Stimulated activated CD4-positive, alpha-beta T cell treated with anti-CD3 and anti-CD28 coated beads, Interleukin-1b, Interleukin-23, amount 100 ng/mL, for 1 hour (primary cell): ENCODE measurements at places on chromosomes 1 and 21.
A peak's percentile ranks its signal among the peaks of the same experiment; 100 is the strongest.

DNA sequence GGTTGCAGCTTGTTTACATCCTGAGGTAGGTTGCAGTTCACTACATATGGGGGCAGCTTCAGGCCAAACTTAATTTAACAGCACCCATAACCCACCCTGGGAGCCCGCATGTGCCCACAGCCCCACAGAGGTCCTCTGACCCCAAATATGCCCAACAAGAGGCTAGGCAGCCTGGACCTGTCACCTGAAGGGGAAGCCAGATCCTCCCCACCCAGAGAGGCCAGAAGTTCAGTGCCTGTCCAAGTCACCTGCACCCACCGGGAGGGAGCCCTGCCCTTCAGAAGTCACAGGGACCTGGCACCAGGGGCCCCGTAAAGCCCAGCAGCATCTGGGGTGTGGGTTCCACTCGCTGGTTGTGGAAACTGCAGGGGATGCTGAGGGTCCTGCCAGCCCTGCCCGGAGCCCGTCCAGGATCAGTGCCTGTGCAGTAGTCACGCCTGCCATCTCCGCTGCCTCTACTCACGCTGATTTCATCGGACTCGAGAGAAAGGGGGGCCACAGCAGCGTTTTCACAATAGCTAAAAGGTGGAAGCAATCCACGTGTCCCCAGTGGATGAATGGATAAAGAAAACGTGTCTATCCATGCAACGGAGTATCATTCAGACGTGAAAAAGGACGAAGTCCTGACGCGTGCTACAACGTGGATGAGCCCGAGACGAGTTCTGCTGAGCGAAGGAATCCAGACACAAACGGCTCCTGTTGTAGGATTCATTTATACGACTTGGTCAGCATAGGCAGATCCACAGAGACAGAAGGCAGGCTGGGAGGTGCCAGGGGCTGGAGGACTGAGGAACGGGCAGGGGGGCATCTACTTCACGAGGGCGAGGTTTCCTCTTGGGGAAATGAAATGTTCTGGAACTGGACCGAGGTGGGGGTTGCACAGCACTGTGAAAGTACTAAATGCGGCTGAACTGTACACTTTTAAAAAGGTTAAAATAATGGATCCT lies 33.9 kb upstream of the COL6A2 start:
- DNase-seq, result no peak

DNA sequence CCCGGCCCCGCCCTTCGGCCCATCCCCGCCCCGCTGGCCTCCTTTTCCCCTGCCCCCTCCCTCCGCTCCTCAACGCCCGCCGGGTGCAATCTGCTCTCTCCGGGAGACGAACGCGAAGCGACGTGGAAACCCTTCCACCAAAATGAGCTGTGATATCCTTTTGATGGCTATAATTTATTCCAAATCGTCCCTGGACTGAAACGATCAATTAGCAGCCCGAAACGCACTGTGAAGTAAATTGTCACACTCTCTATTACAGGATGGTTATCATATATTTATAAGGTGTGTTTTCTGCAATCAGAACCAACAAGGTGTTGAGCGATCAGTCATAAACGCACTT lies 134.6 kb upstream of the BARHL2 start:
- no peak for DNase-seq

- no peak for DNase-seq
These were observed 2.6 kb downstream of the IRF2BP2 start for GRCh38 chr1:234607109-234608024.

DNA sequence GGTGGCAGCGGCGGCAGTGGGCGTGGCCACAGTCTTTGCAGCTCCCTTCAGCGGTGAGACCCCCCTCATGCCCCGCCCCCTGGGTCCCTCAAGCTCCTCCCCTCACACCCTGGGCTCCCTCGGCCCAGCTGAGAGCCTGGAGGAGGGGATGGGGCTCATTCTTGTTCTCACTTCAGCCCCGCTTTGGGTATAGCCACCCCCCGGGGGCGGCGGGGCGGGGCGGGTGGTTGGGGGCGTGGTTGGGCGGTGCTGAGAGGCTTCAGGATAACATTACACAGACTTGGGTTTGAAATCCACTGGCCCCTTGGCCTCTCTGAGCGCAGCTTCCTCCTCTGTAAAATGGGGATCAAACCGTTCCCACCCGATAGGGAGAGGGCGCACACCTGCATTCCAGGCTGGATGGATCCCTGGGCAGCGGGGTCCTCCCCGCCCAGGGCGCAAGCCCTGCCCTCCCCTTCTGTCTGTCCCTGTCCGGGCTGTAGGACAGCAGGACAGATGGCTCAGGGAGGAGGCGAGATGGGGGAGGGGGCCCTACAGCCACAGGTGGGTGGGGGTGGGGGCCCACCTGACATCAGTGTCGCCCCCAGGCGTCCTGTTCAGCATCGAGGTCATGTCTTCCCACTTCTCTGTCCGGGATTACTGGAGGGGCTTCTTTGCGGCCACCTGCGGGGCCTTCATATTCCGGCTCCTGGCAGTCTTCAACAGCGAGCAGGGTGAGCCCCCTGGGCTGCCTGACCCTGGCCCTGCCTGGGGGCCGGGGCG lies 5.1 kb downstream of the CLCNKA start:
- peak; percentile 42 for DNase-seq

DNA sequence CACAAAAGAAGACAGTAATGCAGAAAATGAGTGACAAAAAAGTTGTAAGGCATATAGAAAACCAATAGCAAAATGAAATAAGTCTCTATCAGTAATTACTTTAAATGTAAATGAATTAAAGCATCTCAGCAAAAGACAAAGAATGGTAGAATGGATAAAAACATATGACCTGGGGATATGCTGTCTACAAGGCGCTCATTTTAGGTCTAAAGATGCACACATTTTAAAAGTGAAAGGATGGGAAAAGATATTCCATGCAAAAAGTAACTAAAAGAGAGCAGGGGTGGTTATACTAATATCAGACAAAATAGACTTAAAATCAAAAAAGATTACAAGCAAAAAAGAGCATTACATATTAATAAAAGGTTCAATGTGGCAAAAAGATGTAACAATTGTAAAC lies 41.2 kb downstream of the SPATA6 start:
- no peak for DNase-seq

DNA sequence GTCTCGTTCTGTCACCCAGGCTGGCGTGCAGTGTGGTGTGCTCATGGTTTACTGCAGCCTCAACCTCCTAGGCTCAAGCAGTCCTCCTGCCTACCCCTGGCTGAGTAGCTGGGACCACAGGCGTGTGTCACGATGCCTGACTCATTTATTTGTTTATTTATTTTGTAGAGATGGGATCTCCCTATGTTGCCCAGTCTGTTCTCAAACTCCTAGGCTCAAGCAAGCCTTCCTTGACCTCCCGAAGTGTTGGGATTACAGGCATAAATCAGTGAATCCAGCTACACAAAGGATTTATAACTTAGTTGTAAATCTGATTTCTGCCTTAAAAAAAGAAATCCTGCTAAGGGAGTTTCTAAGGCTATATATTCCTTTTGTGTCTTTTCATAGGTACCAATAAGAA lies 30.5 kb upstream of the ZNF496 start:
- DNase-seq, result no peak
